ENCODE measurements at places on chromosomes 6 and 20.

DNA sequence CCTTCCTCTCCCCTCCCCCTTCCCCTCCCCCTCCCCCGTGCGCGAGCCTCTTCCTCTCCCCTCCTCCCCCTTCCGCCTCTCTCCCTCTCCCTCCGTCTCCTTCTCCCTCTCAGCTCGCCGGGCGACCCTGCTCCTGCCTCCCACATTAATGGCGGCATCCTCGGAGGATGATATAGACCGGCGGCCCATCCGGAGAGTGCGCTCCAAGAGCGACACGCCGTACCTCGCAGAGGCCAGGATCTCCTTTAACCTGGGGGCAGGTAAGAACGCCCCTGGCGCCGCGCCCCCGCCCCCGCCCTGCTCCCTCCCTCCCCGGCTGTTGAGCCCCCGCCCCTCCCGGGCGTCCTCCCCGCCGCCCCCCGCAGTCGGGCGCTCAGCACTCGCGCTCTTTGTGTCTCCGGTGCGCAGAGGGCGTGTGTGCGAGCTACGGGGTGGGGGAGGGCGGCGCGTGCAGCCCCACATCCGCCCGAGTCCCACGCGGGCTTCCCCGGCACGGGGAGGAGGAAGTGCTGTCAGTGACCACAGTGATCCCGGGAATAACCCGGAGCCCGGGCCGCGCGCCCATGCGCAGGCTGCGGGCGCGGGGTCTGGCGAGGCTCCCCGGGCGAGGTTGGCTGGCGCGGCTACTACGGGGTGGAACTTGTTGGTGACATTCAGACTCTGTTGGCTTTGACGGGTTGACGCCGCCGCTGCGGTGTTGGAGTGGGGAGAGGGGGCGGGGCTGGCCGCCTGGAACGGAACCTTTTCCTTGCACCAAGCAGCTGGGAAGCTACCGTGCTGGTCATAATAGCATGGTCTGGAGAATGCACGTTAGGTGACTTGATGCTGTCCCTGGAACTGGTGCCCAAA is 33.2 kb downstream of the PHACTR1 start:
- peak; percentile 75 for DNase-seq

- no peak for DNase-seq
Observed at GRCh38 chr20:43171930-43172329, 17.8 kb downstream of the PTPRT start.

- DNase-seq: no peak
Observed at GRCh38 chr6:36142971-36143838, 12.9 kb downstream of the MAPK13 start.

GRCh38 chr6:3836566-3836965 is 12.6 kb upstream of the FAM50B start:
- no peak for DNase-seq

All from NCI-H146 (cell line).